ENCODE measurements at places on chromosomes 5 and 9.
A peak's percentile ranks its signal among the peaks of the same experiment; 100 is the strongest.

- DNase-seq = no peak
Measured at GRCh38 chr9:105735366-105735765, 41.0 kb downstream of the TMEM38B start.

GRCh38 chr5:122785294-122785693 lies 10.4 kb downstream of the SNX2 start:
- DNase-seq = no peak

GRCh38 chr9:136399176-136400037 lies 563 bp downstream of the SNAPC4 start:
- DNase-seq = peak; percentile 82

GRCh38 chr5:99349787-99350186 lies 421.0 kb upstream of the CHD1 start:
- no peak for DNase-seq

DNA sequence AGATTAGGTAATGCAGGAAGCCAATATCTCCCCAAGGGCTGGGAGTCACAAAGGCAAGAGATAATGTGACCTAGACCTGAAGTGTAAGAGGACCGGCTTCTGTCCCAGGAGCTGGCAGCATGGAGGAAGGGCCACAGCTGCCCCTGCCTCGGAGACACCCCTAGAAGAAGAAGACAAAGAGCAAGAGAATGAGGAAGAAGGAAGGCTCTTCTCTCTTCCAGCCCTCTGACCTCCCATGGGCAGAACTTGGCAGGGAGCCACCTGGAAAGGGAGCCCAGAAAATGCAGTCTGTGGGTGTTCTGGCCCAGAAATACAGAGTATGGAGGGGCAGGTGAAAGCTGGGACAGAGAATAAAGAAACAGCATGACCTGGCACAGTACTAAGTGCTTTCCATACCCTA lies 151.0 kb downstream of the C5orf15 start:
- DNase-seq = no peak

- no peak for DNase-seq
Measured at GRCh38 chr9:86082870-86083269, 16.5 kb downstream of the GOLM1 start.

GRCh38 chr5:61953913-61954312 lies 352.1 kb upstream of the KIF2A start:
- DNase-seq = no peak

GRCh38 chr5:94407023-94407422 lies 211.4 kb downstream of the KIAA0825 start:
- no peak for DNase-seq

GRCh38 chr5:176573564-176574296 lies 24.6 kb downstream of the CDHR2 start:
- peak; percentile 94 for DNase-seq
